ENCODE measurements at places on chromosomes 16 and 17.

DNA sequence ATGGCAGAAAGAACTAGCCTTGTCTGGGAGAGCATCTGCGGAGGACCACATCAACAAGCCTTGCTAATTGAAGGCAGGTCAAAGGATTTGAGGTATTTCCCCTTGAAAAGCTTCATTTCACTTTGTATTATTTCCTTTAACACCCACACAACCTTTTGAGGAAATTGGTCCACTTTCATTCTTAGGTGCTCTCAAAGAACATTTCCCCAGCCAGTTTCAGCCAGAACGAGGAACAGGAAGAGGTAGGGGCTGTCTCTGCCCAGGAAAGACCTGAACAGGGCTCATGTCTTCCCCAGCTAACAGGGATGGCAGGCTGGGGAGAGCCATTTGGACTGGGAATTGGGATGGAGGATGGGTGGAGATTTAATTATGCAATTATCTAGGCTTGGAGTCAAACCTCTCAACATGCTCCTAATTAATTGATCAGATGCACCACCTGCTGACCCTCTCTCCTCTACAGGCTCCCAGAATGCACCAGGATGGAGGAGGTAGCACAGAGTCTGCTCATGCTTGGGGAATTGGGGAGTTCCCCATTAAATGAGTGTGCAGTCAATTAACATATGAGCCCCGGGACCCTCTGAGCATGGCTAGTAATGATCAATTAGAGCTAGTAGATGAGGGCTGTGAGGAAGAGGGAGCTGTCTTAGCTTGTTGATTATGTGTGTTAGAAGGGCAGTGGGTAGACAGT lies 84.6 kb downstream of the GP2 start:
- DNase-seq = no peak

DNA sequence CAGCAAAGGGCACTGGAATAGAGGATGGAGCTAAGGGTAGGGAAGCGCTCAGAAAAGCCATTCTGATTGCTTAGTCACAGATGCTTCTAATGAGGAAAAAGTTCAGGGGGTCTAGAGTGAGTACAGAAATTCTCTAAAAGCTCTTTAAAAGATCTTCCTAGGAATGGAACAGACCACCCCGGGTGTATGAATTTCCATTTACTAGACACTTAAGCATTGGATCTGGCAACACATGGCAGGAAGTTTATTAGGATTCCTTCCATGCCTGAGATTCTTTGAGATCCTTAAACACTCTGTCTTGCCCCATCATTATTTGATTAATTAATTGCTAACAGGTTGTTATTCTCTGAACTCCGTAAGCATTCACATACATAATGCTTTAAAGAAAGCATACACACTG lies 8.5 kb downstream of the KRTAP9-7 start:
- no peak for DNase-seq

GRCh38 chr17:1707107-1707506 lies 3.1 kb downstream of the TLCD2 start:
- DNase-seq = no peak

GRCh38 chr16:2854700-2855309 lies 3.2 kb downstream of the PRSS22 start:
- no peak for DNase-seq

GRCh38 chr17:2598166-2598565 lies 4.7 kb downstream of the PAFAH1B1 start:
- DNase-seq = no peak

DNA sequence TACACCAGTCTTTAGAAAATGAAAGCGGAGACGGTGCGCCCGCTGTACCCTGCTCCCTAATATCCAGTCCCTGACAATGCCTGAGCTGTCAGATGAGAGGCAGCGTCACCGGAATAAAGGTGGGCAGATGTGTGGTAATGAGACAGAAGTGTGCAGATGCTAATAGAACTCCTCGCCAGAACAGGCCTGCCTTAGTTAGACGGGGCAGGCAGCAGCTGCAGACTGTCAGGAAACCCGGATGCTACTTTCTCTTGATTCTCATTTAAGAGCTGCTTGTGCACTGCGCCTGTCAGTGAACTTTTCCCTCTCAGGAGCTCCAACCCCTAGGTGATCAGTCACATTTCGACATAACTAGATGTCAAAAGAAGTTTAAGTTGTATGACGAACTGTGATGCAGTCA lies 221.8 kb upstream of the IRX3 start:
- no peak for DNase-seq

- DNase-seq = no peak
These were observed 31.4 kb upstream of the ZNF750 start for GRCh38 chr17:82871056-82871775.

GRCh38 chr16:84652566-84652965 lies 4.3 kb downstream of the KLHL36 start:
- no peak for DNase-seq

GRCh38 chr16:700684-701584 lies 4.7 kb downstream of the FBXL16 start:
- peak; percentile 93 for DNase-seq

GRCh38 chr16:1152651-1153259 lies at the start of gene CACNA1H:
Gene CACNA1H, plus strand, starts transcription at chr16:1153106. Its CDS starts 632 bp downstream, at chr16:1153738.
- DNase-seq = peak; percentile 80

DNA sequence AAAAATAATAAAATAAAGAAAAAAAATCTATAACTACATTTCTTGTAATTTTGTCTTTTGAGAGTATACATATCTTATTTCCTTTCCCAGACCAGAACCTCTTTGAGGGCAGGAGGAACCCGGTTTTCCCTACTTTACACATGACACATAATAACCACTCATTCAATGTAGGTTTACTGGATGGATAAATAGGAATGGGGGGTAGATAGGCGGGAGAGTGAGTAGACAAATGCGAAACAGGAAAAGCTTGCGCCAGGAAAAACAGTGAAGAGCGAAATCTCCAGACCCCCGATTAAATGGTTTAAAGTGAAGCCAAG lies 515 bp upstream of the GOSR2 start:
- DNase-seq = no peak

- no peak for DNase-seq
These were observed 409.6 kb upstream of the CDH11 start for GRCh38 chr16:65531475-65531874.

GRCh38 chr16:3161235-3162018 lies 26.6 kb upstream of the OR1F1 start:
- DNase-seq = no peak

DNA sequence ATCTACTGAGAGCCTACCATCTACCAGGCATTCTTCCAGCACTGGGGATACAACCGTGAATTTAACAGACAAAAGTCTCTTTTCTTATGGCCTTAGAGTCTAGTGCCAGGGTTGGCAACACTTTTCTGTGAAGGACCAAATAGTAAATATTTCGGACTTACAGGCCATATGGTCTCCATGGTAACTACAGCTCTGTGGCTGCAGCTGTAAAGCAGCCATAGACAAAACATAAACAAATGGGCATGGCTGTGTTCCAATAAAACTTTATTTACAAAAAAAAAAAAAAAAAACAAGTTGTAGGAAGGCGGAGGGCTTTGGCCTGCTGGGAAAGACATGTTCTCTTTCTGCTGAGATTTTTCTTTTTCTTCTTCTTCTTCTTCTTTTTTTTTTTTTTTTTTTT lies 98.7 kb downstream of the ABCC12 start:
- no peak for DNase-seq

- DNase-seq = no peak
These were observed 1.9 kb downstream of the TAX1BP3 start for GRCh38 chr17:3666516-3666915.

- DNase-seq = no peak
These were observed 105.3 kb downstream of the SPECC1 start for GRCh38 chr17:20114466-20114865.

GRCh38 chr16:83137894-83138293 lies 511.1 kb downstream of the CDH13 start:
- no peak for DNase-seq

GRCh38 chr16:17316005-17316404 lies 154.8 kb downstream of the XYLT1 start:
- no peak for DNase-seq

DNA sequence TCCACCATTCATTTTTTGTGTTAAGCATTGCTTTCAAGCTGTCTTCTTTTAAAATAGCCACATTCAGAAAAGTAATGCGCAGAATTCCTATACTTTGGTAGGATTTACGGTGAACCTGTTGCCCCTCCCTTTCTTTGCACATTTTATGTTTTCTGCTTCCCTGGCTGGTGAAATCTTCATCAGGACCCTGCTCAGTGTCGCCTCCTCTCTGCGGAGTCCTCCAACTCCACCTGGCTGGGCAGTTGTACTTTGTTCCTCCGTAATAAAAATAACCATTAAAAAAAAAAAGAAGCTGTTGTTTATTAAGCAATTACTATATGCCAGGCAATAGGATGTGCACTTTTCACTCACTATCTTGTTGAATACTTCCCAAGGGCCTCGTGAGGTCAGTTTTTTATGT lies 2.9 kb downstream of the UMOD start:
- DNase-seq = no peak

- DNase-seq = no peak
These were observed 37.7 kb downstream of the BAHCC1 start for GRCh38 chr17:81432941-81433340.

DNA sequence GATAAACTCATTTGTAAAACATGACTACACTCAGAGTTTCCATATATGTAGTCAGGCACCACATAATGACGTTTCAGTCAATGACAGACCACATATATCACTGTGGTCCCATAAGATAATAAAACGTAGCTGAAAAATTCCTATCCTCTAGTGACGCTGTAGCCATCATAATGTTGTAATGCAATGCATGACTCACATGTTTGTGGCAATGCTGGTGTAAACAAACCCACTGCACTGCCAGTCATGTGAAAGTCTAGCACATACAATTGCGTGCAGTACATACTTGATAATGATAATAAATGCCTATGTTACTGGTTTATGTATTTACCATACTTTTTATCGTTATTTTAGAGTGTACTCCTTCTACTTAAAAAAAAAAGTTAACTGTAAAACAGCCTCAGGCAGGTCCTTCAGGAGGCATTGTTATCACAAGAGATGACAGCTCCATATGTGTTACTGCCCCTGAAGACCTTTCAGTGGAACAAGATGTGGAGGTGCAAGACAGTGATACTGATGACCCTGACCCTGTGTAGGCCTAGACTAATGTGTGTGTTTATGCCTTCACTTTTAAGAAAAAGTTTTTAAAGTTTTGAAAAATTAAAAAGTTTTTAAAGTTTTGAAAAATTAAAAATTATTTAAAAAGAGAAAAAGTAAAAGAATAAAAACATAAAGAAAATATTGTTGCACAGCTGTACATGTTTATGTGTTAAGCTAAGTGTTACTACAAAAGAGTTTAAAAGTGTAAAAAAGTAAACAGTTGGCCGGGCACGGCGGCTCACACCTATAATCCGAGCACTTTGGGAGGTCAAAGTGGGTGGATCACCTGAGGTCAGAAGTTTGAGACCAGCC lies 9.0 kb downstream of the STAT5B start:
- DNase-seq = no peak

- no peak for DNase-seq
These were observed 409.9 kb downstream of the SLC39A11 start for GRCh38 chr17:72682605-72683004.

- DNase-seq = no peak
These were observed 19.5 kb upstream of the HNF1B start for GRCh38 chr17:37764383-37764782.

DNA sequence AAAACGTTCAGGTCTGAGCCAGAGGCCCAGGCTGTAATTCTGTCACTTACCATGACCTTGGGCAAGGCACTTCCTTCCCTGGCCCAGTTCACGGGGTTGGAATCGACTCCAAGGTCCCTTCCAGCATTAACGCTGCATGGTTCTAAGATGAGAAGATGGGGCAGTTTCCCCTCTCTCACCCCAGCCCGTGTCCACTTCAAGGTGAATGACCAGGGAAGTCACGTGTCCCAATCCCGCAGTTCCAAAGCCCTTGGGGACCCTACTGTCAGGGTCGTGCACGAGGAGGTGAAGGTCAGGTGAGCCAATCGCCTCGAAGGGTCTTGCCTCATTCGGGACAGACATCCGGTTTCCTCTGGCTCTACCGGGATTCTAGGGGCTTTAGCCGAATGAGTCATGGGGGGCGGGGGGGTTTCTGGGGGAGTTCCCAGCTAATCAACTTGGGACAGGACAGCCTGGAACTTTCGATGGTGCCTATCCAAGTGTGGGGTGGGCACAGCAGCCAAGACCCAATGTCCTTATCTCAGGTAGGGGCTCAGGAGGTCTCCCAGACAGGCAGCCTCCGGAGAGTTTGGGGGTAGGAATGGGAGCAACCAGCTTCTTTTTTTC lies 762 bp upstream of the CSF3 start:
- DNase-seq = no peak

GRCh38 chr16:72236866-72237265 lies 64.9 kb upstream of the PMFBP1 start:
- DNase-seq = no peak

DNA sequence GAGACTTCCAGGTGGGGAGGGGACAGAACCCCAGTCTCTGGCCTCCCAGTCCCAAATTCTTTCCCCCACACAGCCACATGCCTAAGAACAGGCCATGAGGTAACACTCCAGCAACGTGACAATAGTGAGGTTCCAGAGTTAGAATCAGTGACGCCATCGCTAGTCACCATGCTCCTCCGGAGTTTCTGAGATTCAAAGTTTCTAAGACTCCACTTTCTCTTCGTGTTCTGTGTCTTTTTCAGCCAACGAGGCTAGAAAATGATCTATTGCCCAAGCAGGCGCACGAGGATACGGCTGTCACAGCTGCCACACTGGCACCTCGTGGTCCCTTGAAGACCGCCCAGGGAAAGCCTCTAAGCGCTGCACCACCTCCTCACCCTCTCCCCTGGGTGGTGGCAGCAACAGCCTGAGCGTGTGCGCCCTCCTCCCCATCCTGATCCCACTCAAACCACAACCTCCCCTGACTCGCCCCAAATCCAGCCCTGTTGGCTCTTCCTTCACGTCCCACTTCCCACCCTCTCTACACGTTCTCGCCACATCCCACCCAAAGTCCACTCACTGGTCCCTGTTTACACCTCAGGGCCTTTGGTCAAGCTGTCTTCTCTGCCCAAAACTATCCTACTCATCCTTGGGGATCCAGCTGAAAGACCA lies 1.0 kb downstream of the MCRIP1 start:
- DNase-seq = no peak

DNA sequence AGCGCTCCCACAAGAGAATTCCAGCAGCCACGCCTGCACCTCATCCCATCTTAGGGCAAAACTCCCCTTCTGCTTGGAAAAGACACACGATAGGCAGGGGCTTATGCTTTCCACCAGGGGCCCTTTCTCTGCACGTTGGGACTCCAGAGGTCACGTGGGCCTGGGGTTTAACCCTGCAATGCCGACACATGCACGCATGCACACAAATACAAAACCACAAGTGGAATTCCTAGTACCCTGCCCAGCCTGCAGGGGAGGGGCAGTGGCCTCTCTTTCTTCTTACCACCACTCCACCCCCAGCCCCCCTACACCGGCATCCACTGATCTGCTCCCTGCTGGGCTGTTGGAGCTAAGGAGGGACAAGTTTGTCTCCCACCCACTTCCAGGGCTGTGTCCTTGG lies 16.8 kb upstream of the CCDC182 start:
- no peak for DNase-seq

DNA sequence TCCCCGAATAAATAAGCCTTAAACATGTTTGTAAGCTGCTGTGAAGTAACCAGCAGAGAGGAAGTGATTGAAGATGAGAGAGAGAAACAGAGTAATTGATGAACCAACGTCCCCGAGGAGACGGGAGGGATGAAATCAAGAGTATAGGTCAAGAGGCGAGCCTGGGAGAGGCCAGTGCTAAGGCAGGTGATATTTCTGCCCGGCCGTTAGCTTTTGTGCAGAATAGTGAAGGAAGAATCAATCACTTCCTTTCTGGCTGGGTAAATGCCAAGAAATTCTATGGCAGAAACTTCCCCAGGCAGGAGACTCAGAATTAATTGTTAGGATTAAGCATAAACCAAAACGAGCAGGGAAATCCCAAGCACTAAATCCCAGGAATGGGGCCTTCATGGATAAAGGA lies 273.8 kb downstream of the CDH13 start:
- no peak for DNase-seq

GRCh38 chr16:53779186-53779585 lies 75.2 kb downstream of the FTO start:
- no peak for DNase-seq
